Left forelimb (tissue), 1 donor: ENCODE measurements at places on chromosomes 2 and 18.

- DNase-seq, result no peak
Measured at GRCh38 chr2:44526352-44526751, 164.6 kb downstream of the CAMKMT start.

GRCh38 chr2:68708629-68709028, 26.0 kb upstream of the ARHGAP25 start:
- DNase-seq, result no peak

DNA sequence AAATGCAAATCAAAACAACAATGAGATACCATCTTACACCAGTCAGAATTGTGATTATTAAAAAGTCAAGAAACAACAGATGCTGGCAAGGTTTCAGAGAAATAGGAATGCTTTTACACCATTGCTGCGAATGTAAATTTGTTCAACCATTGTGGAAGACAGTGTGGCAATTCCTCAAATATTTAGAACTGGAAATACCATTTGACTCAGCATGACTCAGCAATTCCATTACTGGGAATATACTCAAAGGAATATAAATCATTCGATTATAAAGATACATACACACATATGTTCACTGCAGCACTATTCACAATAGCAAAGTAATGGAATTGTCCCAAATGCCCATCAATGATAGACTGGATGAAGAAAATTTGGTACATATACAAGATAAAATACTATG, 516.7 kb downstream of the ERBB4 start:
- no peak for DNase-seq

DNA sequence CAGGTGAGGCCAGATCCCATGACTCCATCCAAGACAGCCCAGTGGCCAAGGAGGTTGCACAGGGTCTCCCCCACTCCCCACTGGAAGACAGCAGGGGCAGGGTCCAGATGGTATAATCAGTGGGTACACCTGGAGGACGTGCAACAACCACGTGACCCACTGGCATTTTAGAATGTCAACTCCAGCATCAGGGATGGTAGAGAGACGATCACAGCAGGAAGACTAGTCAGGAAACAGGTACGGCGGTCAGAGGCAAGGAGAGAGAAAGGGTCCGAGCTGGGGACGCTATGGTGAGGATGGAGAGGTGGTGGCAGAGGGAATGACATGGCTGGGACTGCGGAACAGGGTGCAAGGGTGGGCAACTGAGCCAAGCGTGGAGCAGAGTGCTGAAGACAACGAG, 23.0 kb downstream of the SERTAD2 start:
- DNase-seq, result peak; percentile 33

DNA sequence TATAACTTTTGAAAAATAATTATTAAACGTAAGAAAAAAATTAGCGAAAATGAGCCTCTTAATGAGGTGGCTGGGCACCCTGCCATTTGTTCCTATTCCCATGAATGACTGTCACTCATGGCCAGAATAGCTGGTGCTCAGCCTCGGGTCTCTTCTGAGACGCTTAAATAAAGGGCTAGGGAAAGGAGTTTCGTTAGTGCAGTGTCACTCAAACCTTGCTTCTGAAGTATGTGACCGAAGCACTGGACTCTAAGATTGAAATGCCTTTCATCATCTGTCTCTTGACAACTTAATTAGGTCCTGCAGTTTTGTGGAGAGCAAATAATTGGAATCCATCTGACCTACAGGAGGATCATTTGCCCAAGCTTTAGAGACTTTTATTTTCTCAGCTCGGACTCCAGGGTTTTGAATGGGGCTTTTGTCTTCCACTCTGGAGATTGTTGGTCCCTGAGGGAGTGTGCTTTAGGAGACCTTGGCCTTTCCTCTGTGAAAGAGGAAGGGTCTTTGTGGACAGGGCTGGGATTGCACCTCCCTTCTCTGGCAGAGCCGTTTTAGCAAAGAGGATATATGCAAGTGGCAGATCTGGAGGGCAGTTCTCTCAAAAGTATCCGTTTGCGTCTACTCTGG, 42.3 kb upstream of the FHOD3 start:
- no peak for DNase-seq

DNA sequence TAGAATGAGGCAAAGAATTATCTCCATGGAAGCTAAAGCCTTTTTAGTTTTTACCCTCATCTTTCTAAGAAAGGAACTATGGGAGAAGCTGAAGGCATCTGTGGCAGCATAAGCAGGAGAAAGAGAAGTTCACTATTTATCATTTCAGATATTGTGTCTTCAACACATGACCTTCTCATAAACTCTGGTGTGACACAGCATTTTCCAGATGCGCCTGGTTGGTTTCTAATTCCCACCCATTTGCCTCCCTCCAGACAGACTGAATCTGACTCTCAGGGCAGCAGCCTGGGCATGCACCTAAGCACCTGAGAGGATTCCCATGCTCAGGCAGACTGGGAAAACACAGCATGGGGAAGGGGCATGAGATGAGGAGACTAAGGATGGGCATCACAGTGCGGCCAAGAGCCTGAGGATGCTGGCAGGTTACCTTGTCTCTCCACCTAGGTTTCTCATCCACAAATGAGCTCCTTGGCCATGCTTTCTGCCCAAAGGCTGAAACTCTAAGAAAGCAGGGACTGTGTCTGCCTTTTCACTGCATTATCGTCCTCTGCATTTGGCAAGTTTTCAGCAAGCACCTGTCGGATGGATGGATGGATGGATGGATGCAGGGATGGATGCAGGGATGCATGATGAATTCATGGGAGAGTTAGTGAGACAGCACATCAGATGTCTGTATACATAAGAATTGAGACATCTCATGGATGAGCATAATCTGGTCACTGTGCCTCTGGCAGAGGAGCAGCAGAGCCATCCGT, 28.8 kb upstream of the SULT1C4 start:
- DNase-seq, result no peak

- DNase-seq, result no peak
Measured at GRCh38 chr18:36808681-36809080, 20.1 kb downstream of the TPGS2 start.

DNA sequence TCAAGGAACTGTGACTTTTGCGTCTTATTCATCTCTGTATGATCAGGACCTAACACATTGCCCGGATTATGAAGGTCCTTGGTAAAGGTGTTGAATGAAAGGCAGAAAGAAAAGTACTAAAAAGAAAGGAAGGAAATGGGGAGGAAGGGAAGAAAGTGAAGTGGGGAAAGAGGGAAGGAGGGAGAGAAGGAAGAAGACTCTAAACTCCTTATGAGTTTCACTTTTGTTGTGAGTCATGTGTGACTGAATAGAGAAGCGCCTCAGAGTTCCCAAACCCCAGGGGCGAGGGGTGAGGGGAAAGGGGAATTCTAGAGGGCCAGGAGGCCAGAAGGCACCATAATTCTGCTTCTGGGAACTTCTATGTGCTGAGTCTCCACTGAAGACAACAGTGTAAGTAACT, 30.9 kb upstream of the OSBPL6 start:
- no peak for DNase-seq

GRCh38 chr18:65711493-65711892, 39.3 kb upstream of the CDH7 start:
- DNase-seq, result no peak
